ENCODE measurements at places on chromosomes 3 and 15.

DNA sequence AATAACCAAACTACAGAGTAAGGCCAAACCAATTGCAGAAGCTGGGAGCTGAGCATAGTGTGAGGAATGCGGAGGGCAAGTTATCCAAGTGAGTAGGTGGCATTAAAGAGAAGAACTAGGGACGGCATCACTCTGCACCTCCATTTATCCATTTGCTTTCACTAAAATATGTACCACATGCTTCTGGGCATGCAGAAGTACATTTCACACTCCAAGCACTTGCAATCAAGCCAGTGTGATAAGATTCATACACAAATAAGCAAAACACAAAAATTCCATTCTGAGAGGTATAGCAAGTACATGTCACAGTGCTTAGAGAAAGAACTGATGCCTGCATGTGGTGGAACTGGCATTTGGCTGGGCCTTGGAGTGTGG lies 81.1 kb downstream of the CCNL1 start:
- DNase-seq, result no peak

GRCh38 chr15:58258501-58259292 lies 120.5 kb downstream of the AQP9 start:
- no peak for DNase-seq

- no peak for DNase-seq
These were observed 79.5 kb upstream of the KCNMB2 start for GRCh38 chr3:178456621-178457285.

DNA sequence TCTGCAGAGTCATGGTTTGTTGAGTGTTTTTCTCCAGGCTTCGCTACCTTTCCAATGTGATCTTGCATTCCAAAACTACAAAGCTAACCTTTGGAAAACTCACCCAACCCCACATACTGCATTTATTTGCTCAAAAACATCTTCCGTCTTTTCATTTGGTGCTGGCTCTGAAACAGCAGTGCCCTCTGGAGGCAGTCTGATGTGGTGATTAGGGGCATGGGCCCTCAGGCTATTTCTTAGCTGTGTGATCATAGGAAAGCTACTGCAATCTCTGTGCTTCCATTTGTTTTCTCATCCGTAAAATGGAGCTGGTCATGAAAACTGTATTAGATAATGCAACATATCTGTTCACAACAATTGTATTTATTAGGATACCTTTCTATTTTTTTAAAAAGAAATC lies 47.0 kb downstream of the MTHFS start:
- DNase-seq, result no peak

DNA sequence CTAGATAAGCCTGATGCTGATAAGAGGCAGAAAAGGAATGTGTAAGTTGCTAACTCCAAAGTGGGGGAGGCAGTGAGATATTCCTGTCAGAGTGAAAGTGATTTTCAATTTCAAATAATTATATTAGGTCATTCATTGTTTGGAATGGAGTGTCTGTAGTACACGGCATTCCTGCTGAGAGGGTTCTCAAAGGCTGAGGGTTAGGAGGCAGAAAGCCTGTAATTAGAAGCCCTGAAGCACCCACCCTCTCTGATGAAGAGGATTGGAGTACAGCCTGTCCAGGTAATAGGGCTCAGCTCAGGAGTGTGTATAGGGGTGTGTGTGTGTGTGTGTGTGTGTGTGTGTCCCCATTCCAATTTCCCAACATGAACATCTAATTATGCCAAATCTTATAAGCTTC lies 486.8 kb downstream of the MAGI1 start:
- no peak for DNase-seq
